ENCODE measurements at places on chromosomes 13 and 19. TPM values are rescaled to one million over a fixed set of nuclear protein-coding genes. Genes with fewer than 3 reads are reported as not detected.

Gene IZUMO2
- not detected for total RNA-seq

Gene COMP
- total RNA-seq, result 0.57 TPM

Gene DOCK9
- total RNA-seq, result 24.1 TPM

Gene CCDC8
- total RNA-seq, result 35.0 TPM

Gene HIF3A
- 77.5 TPM for total RNA-seq

Gene OSCAR
- total RNA-seq, result 0.32 TPM

Gene FAM216B
- total RNA-seq, result not detected

Gene IFNL1
- total RNA-seq, result not detected

Gene ZNF418
- total RNA-seq, result 12.0 TPM

Gene FFAR3
- not detected for total RNA-seq

Gene IRF3
- total RNA-seq, result 88.9 TPM

Gene USE1
- total RNA-seq, result 36.1 TPM

Gene CEACAM16
- not detected for total RNA-seq

Gene MUC16
- not detected for total RNA-seq

Gene KLF1
- total RNA-seq, result not detected

Gene CYP4F2
- not detected for total RNA-seq

Gene PRKCG
- 0.21 TPM for total RNA-seq

Gene ZGLP1
- 7.6 TPM for total RNA-seq

Gene ANGPTL8
- total RNA-seq, result not detected

Gene CXCL17
- not detected for total RNA-seq

Gene PALM
- total RNA-seq, result 236 TPM

Gene ZNF738
- total RNA-seq, result 7.1 TPM

Gene RGCC
- 1.3 TPM for total RNA-seq

Gene TMPRSS9
- total RNA-seq, result not detected

Gene RXFP2
- total RNA-seq, result not detected

Gene SLC10A2
- total RNA-seq, result not detected

Gene LRRC8E
- 3.3 TPM for total RNA-seq

Gene ZNF491
- 6.2 TPM for total RNA-seq

Gene CYP4F11
- not detected for total RNA-seq

Gene PEAK3
- total RNA-seq, result 0.44 TPM

Gene CCDC169
- 0.60 TPM for total RNA-seq

Gene SULT2B1
- total RNA-seq, result not detected

Gene MYH14
- not detected for total RNA-seq

Gene CASP14
- not detected for total RNA-seq

Gene BEST2
- not detected for total RNA-seq

Gene SAFB
- 88.2 TPM for total RNA-seq

Measured in osteocyte (in vitro differentiated cells).